Trophoblast cell (in vitro differentiated cells and primary cell): ENCODE measurements at places on chromosomes 3 and 15.

DNA sequence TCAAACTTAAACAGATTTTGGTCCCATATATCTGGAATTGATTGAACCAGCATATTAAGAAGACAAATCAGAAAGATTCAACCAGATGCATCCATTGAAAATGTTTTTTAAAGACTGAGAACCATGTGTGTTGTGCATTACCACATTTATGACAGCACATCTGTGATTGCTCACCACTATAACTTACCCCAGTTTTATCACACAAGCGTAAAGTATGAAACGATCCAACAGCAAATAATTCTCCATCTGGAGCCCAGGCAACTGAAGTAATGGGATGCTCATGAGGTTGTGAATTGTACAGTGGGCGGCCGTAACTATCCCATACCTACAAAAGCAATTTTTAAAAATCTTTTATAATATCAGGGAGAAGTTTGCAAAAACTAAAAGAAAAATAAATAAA lies 43.2 kb downstream of the IFT80 start:
- no peak overlapping the region for H3K27ac ChIP-seq
- no peaks in the 10 kb centered on the region for H3K36me3 ChIP-seq
- no peaks in the 10 kb centered on the region for H3K4me1 ChIP-seq
- no peak for DNase-seq

DNA sequence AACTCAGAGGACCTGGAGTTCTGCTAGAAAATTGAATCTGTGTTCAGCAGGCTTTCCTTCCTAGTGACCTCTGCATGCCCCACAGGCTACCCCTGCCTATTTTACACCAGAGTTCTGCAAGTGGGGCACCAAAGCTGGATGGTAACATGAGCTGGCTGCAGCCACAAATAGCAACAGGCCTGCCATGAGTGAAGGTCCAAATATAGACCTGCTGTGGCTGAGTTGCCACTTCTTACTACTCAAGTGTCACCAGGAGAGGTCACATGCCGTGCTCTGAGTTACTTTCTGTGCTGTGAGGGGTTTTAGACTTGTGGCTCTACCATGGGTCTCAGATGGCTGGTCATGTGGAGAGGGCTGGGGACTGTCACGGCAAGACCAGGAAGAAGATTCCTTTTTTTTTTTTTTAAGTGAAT lies at the start of gene FSD2:
Gene FSD2, minus strand, starts transcription at position 76 of the 413 bp plus-strand sequence. CDS start 18,679 bp downstream, outside the sequence.
- no peaks in the 10 kb centered on the region for H3K4me1 ChIP-seq
- DNase-seq: no peak
- H3K4me3 ChIP-seq: no peak within 1 kb of the TSS
- H3K27ac ChIP-seq: no peak within 1 kb of the TSS
- no peaks in the 10 kb centered on the region for H3K27me3 ChIP-seq
- no peaks in the 10 kb centered on the region for H3K36me3 ChIP-seq

GRCh38 chr3:40317061-40317855 lies 7.8 kb downstream of the EIF1B start:
- H3K4me3 ChIP-seq: no peak overlapping the region
- H3K27ac ChIP-seq: no peak overlapping the region

DNA sequence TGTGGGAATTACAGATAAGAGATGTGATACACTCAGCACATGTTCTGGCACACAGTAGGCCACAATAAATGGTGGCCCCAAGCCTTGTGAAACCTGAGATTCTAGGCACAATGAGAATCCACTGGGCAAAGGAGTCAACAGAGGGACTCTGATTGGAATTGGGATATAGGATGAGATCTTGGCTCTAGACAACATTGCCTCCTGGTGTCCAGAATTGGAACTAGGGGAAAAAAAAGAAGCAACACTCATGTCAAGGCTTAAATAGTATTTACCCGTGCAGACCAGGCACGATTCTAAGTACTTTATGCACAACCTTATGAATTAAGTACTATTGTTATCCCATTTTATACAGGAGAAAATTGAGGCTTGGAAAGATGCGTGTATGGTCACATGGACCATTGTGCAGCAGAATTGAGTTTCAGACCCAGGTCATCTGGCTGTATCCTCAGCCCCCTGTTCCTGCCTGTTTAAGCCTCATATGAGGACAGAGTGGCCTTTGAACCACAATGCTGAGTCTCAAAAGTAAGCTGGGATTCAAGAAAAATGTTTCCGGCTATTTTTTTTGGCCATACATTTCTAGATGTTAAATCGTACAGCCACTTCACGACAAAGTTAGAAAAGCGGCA lies 124.8 kb downstream of the SV2B start:
- no peaks in the 10 kb centered on the region for H3K27me3 ChIP-seq
- peak; percentile 73 for DNase-seq
- H3K4me3 ChIP-seq: no peak overlapping the region
- no peaks in the 10 kb centered on the region for H3K4me1 ChIP-seq

DNA sequence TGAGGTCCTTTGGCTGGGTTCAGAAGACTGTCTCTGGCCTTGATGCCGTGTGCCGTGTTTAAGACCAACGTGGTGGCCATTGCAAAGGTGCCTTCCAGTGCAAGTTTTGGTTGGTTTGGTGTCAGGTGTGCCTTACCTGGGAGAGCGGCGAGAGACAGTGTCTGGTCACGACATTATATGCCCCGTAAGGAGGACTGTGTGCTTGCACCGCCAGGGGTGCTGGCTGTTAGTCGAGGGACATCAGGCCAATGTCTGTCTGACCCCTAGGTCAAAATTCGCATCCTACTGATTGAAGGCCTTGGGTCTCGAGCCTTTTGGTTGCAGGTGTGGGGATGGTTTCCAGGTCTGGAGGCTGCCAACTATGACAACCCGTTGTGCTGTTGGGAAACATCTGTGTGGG lies 111.9 kb downstream of the SNRPN start:
- H3K27me3 ChIP-seq: no peaks in the 10 kb centered on the region
- peak overlapping the region; percentile 4 for H3K4me3 ChIP-seq
- no peak for DNase-seq
- H3K27ac ChIP-seq: no peak overlapping the region
- peaks cover 100% of the 10 kb centered on the region for H3K36me3 ChIP-seq

- no peak overlapping the region for H3K27ac ChIP-seq
- H3K27me3 ChIP-seq: no peaks in the 10 kb centered on the region
- DNase-seq: no peak
- peaks cover 12% of the 10 kb centered on the region for H3K4me1 ChIP-seq
- H3K4me3 ChIP-seq: no peak overlapping the region
- no peaks in the 10 kb centered on the region for H3K36me3 ChIP-seq
Observed at GRCh38 chr15:74315626-74316025, 51.8 kb downstream of the CYP11A1 start.

DNA sequence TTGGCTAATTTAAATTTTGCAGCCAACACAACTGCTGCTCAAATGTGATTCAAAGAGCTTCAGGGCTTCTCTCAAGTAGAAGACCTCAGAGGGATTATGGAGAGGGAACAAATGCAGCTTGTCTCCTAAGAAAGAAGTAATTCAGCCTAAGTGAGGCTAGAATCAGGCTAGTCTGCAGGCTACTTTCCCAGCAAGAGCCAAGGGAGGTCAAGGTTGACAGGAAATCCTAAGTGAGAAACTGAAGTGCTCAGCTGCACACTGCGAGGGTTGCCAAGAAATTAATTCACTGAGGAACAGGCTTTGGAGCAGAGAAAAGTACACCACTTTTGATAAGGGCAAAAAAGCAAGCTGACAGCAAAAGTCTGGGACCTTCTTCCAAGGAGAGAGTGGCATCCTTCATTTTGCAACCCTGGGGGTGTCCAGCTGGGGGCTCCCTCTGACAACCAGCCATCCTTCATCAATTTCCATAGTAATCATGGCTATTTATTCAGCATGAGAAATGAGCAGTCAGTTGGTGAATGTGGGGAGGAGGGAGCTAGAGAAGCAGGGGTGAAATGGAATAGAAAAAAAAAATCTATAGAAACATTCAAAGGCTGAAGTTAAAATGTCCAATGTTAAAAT lies 646.4 kb upstream of the ADAMTS9 start:
- H3K4me3 ChIP-seq: no peak overlapping the region
- no peak overlapping the region for H3K27ac ChIP-seq
- DNase-seq: no peak
- no peaks in the 10 kb centered on the region for H3K36me3 ChIP-seq

DNA sequence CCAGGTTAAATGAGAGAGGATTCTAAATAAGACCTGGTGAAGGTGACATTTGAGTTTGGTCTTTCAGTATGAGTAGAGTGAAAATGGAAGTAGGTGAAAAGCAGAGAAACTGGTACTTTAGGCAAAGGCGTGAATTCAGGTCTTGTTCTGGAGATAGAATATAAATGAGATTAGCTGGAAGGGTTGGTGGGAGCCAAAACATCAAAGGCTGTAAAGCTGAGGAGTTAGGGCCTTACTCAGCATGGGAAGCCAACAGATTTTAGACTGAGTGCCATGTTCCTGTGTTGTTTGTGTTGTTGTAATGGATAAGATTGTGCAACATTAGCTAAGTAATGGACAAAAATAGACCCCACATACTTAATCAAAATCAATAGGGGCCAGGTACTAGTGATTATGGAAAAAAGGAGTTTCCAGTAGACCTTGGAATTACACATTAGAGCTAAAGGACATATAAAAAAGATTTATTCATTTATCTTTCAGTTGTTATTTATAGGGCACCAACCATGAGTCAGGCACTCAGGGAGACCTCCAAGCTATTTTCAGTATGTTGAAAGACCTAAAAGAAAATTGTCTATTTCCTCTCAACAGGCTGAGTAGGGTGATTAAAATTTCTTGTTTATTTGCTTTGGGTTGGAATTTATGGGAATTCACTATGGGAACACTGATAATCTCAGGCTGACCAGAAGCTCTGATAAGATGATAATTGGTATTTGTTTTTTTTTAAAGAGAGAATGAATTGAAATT lies 20.8 kb downstream of the ARL14 start:
- H3K4me1 ChIP-seq: no peaks in the 10 kb centered on the region
- no peaks in the 10 kb centered on the region for H3K27me3 ChIP-seq
- DNase-seq: peak; percentile 24
- no peak overlapping the region for H3K27ac ChIP-seq

- H3K27ac ChIP-seq: no peak overlapping the region
- H3K27me3 ChIP-seq: no peaks in the 10 kb centered on the region
- no peaks in the 10 kb centered on the region for H3K4me1 ChIP-seq
- no peaks in the 10 kb centered on the region for H3K36me3 ChIP-seq
- peak; percentile 34 for DNase-seq
- no peak overlapping the region for H3K4me3 ChIP-seq
Observed at GRCh38 chr3:175737646-175738572, 878.8 kb downstream of the NAALADL2 start.

GRCh38 chr3:104554425-104554824 lies 812.3 kb upstream of the ALCAM start:
- no peak overlapping the region for H3K4me3 ChIP-seq
- H3K27ac ChIP-seq: no peak overlapping the region
- no peak for DNase-seq
- H3K4me1 ChIP-seq: no peaks in the 10 kb centered on the region

DNA sequence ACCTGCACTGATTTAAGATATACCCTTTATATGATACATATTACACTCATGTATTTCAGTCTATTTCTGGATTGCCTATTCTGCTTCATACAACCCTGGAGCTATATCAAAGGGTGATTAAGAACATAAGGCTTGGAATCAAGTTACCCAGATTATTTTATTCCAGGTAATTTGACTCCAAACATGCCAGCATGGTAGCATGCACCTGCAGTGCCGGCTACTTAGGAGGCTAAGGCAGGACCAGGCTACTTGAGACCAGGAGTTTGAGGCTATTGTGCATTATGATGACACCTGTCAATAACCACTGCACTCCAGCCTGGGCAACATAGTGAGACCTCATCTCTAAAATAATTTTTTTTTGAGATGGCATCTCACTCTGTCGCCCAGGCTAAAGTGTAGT lies 50.4 kb upstream of the NEO1 start:
- H3K27me3 ChIP-seq: no peaks in the 10 kb centered on the region
- no peaks in the 10 kb centered on the region for H3K36me3 ChIP-seq
- H3K27ac ChIP-seq: no peak overlapping the region
- no peaks in the 10 kb centered on the region for H3K4me1 ChIP-seq
- DNase-seq: no peak
- no peak overlapping the region for H3K4me3 ChIP-seq

- H3K4me3 ChIP-seq: no peak overlapping the region
- no peaks in the 10 kb centered on the region for H3K27me3 ChIP-seq
- no peak for DNase-seq
- H3K36me3 ChIP-seq: no peaks in the 10 kb centered on the region
- H3K27ac ChIP-seq: no peak overlapping the region
Observed at GRCh38 chr3:173617490-173617889, 219.9 kb downstream of the NLGN1 start.
